ENCODE measurements at places on chromosomes 11 and 22. TPM values are rescaled to one million over a fixed set of nuclear protein-coding genes. Genes with fewer than 3 reads are reported as not detected.

DMC1 gene
- 1.1 TPM for total RNA-seq

DNA sequence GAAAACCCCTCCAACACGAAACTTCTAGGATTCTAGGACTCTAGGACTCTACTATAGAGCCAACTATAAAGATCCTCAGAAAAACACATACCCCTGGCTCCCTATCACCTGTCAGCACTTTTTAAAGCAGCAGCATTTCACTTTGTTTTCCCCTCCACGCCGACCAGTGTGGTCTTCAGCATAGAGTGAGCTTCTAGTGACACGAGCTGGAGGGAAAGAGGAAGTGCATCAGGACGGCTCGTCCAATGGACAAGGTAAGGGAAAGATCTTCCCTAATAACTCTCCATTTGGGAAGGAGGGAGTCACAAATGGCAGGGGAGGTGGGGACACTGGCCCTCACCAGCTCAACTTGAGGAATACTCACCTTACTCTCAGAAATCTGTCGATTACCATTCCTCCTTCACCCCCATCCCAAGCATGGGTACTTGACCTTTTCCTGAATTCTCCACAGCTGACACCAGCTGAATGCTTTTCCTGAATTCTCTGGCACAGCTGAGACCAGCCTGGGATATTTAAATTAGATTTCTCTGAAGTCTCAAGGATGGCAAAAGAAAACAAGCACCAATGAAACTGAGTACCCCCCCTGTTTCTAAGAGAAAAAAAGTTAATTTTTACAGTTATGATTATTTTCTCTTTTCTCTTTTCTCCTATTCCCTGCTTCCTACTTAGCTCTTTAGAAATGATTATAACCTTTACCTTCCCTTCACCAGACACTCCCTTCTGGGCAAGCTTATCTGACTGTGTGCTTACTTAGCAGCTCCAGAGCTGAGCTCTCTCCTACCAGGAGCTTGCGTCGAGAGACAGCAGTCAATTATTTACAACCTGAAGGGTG is 33.3 kb upstream of the NNMT start:
- peak; percentile 33 for ATAC-seq

GRCh38 chr11:114090976-114091375 is 31.5 kb downstream of the ZBTB16 start:
- ATAC-seq = no peak

DNA sequence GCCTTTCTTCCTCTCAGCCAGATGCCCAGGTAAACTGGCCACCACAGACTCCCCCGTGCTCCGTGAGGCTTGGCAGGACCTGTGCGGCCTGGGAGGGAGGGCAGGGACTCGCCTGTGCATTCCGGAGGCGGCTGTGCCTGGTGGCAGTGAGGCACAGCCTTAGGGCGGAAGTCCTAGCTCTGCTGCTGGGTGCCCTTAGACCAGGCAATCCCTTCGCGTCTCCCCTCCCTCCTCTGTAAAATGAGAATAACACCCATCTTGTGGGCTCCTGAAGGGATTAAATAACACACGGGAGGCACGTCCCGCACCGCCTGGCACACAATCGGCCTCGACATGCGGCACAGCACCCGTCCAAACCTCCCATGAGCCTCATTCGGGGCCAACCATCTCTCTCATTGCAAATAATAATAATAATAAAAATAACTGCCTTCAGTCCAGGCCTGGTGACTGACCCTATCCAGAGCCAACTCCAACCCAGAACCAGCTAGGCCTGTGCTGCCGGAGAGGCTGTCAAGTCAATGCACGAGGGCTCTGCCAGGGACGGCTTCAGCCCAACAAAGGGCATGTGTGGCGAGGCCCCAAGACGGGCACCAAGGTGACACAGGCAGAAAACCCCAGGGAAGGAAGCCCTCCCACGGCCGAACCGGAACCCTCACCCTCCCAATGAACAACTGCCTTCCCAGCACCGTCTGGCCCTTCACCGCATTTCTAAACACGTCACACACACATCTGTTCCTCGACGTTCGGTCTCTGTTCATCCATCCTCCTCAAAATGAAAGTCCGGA is 8.2 kb downstream of the LTO1 start:
- ATAC-seq = peak; percentile 58
